H1 (cell line): ENCODE measurements at places on chromosomes 12 and 14.

DNA sequence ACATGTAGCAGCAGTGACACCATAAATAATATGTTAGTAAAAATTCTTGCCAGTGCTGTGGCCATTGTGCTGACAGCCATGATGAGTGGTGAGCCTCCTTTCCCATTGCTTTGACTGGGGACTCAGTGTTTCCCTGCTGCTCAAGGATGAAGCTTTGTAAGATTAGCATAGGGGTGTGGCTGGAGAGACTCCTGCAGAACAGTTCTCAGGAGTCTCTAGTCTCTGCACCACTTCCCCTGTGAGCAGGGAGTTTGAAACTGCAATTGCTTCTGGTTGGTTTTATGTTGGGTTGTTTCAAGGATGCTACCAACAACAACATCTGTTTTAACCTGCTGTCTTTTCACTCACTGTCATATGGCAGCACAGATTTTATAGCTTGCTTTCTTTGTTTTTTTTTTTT is 41.4 kb downstream of the ZC3H14 start:
- no peak for DNase-seq

DNA sequence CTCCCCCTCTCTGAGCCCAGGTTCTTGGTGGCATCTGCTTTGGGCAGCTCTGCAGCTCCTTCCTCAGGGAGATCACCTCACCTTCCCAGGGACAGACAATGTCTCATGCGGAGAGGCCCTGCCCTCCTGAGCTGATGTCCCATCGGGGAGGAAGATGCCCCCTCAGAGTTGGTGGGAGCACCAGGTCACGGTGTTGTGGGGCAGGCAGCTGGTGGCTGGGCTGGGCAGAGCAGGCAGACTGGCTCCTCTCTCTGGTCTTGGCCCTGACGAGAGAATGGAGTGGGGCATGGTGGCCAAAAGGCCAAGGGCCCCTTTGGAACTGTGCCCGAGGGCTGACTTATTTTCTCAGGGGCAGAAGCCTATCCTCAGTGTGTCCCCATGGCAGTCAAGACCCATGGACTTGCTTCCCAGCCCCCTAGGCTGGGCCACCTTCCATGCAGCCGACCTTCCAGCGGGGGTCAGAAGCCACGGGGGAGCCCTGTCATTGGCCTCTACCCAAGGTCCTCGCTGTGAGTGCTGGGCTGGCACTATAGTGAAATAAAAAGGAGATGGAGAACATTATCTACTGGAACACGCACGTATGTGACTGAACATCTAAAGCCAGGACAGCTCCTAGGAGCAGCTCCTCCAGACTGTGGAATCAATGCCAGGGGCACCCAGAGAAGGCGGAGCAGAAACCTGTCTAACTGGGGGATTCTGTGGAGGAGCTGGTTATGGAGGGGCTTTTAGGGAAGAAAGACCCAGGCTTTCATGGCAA is 21.9 kb downstream of the PPP2R5C start:
- DNase-seq: no peak

- no peak for DNase-seq
Observed at GRCh38 chr12:22039361-22039760, 6.7 kb upstream of the CMAS start.

- DNase-seq: no peak
Observed at GRCh38 chr14:56004786-56005185, 113.4 kb upstream of the PELI2 start.
